ENCODE measurements at places on chromosomes 11 and 22.

GRCh38 chr22:35995772-35996171 is 32.9 kb downstream of the RBFOX2 start:
- no peak for DNase-seq

DNA sequence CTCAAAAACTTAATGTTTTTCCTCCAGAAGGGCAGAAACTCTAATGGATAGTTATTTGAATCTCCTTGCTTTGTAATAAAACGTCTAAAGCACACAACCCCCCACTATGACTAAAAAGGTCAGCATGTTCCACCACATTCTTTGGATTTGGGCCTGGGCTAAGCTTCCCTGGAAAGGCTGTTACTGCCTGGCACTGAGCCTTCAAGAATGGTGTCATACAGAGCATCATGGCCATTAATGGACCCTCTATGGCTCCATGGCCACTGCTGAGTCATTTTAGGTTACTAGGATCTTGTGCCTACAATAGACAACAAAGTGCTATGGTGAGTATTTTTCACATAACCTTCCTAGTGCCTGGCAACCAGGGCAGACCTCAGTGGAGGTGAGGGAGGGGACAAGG is 242.6 kb upstream of the FAT3 start:
- DNase-seq, result no peak

- DNase-seq, result no peak
These were observed 194.9 kb downstream of the SWAP70 start for GRCh38 chr11:9858822-9859221.

DNA sequence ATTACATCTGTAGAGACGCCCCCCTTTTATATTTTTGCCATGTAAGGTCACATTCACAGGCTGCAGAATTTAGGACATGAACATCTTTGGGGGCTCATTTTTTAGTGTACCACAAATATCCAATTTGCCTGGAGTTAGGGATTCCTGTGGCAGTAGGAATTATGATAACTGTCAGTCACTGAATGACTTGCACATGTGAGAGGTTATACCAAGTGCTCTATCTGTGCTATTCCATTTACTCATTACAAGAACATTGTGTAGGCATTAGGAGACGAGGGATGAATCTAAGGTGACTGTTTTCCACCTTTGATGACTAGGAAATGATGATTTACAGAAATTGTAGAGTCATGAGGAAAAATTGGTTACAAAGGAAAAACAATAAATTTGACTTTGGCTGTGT is 79.3 kb downstream of the LIF start:
- DNase-seq, result no peak

DNA sequence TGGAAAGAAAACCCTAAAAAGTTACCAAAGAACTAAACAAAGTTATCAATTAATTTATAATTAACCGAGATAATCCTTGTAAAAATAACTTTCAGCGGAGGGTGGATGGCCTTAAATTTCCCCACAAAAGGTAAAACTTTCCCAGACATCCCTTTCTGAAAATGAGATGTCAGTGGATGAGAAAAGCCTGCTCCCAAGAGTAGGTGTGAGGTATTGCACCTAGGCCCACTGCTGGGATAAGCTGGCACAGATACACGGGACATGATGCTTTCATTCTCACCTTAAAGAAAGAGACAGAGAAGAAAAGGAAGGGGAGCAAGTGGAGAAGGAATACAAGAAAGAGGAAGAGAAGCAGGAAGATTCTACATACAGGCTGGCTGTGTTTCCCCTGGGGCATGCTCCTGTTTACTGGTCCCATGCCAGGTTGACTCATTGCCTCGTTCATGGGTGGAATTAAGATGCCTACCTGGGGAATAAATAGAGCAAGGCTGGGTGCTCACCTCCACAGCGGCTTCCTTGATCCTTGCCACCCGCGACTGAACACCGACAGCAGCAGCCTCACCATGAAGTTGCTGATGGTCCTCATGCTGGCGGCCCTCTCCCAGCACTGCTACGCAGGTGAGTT is at the start of gene SCGB2A2:
Gene SCGB2A2 (plus strand): TSS at position 505 of the 625 bp plus-strand sequence. CDS start 59 bp downstream, at position 564.
- DNase-seq, result peak; percentile 7

DNA sequence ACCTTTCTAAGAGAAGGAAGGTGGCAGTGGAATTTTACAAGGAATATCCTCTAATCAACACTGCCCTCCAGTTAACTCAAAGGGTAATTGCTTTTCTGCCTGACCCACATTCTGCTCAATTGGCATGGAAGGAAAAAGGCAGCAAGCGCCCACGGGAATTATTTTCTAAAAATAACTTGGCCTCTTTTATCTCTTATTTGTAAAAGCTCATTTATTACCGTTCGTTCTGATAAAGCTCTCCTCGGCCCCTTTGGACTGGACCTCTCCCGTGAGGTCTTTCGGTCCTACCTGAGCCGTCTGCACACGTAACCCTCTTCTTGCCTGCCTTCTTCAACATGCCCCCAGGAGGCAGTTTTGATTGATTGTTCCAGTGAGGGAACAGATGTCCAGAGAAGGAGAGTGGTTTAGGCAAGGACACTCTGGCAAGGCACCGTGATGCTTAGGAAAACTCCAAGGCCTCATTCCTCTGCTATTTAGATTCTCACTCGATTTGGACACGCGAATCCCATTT is 53.2 kb upstream of the CRTAM start:
- DNase-seq, result no peak

GRCh38 chr22:45376703-45377102 is 36.7 kb downstream of the SMC1B start:
- no peak for DNase-seq

DNA sequence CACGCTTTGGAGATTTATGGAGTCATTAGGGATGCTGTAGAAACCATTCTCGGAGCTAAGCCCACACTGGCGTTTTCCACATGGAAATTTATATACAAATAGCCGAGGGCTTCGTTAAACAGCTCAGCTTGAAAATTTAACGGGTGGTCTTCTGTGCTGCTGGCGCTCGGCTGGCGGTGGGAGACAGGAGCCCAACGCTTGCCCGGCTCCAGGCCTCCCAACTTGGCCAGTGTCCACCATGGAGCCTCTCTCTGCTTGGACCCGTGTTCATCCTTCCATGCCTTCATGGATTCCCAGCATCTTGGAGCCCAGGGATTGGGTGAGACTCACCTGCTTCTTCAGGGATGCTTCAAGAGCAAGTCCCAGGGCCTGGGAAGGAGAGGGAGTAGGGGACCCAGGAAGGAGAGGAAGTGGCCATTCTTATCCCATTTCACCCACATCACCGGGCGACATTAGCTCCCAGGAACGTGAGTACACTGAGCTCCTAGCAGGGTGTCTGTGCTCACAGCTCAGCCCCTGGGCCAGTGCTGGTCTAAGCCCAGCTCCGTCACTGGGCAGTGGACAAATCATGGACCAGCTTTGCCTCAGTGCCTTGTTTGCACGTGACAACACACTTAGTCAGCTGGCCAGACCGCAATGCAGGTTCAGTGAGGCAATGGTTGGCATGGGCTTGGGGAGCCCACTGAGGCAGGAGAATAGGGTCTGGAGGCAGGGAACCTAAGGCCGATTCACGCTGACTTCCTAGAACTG is 944.3 kb downstream of the BRD1 start:
- DNase-seq, result no peak

Data from RPMI8226 (cell line).